ENCODE measurements at places on chromosomes 5 and 9. TPM values are rescaled to one million over a fixed set of nuclear protein-coding genes. Genes with fewer than 3 reads are reported as not detected.

- no peak for DNase-seq
These were observed 172.6 kb downstream of the RGS3 start for GRCh38 chr9:113636165-113636564.

GRCh38 chr5:127838661-127839060, 135.5 kb downstream of the CCDC192 start:
- DNase-seq = no peak

GRCh38 chr5:169025491-169025890, 275.4 kb downstream of the SLIT3 start:
- no peak for DNase-seq

DNA sequence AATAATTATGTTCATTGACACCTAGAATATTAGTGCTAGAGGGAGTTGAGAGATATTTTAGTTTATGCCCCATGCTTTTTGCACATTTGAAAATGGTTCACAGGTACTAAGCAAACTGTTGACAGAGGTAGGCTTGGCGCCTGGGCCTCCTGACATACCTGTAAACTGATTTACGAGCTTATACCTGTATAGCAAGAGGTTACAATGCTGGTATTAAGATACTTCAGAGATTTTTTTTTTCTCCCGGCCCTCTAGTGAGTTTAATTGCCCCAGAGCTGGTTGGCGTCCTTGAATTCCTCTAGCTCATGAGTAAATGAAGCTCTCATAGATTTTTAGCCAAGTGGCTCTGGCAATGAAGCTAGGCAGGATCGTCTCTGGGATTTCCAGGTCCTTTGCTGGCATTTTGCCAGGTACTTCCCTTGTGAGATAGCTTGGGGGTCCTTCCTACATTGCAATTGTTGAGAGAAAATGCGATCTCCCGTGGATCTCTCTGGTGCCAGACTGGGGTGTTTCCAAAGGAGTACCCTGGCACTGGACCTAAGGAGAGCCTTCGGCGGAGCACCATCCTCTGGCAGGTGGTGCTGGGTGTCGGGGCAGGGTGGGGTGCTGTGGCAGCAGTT, 9.0 kb downstream of the SLC36A1 start:
- DNase-seq = no peak

The FST gene
- 0.73 TPM for total RNA-seq

GRCh38 chr5:60223342-60223741, 329.8 kb upstream of the PDE4D start:
- no peak for DNase-seq

The DEPDC1B gene
- 1.4 TPM for total RNA-seq

- no peak for DNase-seq
These were observed 78.4 kb upstream of the ITGA1 start for GRCh38 chr5:52709167-52709925.

The NOXA1 gene
- 3.3 TPM for total RNA-seq

The TTC33 gene
- total RNA-seq = 11.9 TPM

GRCh38 chr9:129100383-129101169, 10.0 kb downstream of the CRAT start:
- no peak for DNase-seq

- DNase-seq = no peak
These were observed 48.6 kb downstream of the DUSP1 start for GRCh38 chr5:172722327-172722815.

The RUFY1 gene
- total RNA-seq = 122 TPM

The TRIM14 gene
- total RNA-seq = 64.6 TPM

DNA sequence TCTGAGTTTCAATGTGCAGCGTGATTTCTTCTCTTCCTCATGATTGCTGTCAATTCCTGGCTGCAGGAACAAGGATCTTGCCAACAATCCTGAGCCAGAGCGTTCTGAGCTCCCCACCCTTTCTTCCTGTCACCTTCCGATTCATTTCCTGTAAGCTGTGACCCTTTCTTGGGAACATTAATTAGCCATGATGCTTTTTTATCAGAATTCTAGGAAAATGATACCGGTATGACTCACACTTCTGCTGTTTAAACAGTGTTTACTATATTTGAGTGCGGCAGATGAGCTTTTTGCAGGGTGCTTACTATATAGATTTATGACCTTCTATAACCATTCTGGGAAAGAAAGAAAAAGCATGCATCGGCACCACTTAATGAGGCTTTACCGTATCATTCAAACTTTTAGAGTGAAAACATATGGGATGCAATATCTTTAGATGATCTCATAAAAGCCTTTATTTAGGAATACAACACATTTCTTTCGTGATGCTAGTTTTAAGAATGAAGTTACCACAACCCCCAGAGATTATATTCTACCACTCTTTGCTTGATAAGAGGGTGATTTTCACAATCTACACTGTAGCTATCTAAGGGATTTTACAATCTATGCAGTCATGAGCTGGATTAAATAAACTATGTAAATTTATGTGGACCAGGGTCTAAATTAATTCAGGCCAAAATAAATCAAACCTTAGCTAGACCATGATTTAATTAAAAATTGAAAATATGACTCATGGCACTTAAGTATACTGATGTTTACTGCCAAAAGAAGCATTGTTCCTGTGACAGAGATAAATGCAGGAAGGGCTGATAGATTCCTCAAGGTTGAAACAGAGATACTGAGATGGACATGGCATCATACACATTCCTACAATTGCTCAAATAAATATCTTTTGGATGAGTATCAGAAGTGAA, 38.0 kb upstream of the OSMR start:
- no peak for DNase-seq

DNA sequence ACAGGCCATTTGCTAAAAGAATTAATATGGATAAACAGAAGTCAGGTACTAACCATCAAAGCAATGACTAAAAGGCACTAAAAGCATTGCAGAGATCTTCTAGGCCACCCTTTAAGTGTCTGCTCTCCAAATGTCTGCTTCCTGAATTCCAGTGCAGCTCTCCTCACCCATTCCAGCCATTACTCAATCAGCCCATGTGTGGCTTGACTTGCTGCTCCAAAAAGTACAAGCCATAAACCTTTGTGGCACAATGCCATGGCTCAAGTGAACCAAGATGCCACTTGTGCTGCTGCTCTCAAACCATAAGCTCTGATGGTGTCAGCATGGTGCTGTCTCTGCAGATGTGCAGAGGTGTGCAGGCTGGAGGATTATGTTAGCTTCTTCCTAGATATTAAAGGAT, 290.2 kb upstream of the POU5F2 start:
- no peak for DNase-seq

DNA sequence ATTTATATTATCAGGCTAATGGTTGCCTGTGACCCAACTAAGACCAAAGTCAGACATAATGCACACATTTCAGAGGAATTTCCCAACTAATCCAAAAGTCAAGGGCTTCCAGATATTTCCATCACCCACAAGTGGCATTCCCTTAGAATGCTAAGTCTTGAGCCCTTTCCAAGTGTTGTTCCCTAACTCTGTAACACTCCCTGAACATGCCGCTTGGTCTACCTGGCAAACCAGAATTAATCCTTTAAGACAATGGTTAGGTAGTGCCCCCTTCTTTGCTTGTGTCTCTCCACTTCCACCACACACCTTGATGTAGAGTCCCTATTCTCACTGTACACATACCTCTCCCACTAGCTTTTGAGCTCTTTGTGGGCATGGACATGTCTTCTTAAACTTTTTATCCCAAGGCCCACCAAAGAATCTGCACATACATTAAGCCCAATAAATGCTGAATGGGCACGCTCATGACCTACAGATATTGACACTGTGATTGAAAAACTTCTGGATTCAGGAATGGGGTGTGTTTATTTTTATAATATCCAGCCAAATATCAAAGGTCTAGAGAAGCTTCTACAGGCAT, 37.8 kb upstream of the IFNE start:
- DNase-seq = no peak

DNA sequence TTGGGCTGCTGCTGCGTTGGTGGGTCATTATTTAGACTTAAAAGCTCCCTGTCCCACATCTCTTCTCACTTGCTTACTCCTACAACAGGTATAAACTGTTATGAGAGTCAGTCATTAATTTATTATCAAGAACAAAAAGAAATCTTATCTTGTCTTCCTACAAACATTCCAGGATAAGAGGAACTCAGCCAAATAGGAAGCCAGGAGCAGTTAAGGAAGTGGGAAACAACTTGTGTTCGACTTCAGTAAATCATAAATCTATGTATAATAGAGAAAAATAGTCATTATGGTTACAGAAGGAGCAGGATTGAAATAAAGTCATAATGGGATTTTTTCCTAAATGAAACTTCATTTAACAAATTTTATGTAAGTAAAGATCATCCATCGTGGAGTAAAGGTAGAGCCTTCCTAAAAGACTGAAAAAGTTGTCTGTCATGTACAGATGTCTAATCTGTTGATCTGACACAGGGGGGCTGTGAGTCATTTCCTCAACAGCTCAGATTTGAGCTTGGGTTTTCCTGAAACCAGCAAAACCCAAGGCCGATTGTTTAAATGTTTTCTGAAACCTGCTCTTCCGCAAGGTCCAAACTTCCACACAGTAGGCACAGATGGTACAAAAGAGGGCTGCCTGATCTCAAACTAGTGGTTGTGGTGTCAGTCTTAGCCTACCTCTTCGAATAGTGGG, 25.3 kb upstream of the LRRTM2 start:
- no peak for DNase-seq

The LARP1 gene
- total RNA-seq = 125 TPM

The ASB6 gene
- total RNA-seq = 28.7 TPM

DNA sequence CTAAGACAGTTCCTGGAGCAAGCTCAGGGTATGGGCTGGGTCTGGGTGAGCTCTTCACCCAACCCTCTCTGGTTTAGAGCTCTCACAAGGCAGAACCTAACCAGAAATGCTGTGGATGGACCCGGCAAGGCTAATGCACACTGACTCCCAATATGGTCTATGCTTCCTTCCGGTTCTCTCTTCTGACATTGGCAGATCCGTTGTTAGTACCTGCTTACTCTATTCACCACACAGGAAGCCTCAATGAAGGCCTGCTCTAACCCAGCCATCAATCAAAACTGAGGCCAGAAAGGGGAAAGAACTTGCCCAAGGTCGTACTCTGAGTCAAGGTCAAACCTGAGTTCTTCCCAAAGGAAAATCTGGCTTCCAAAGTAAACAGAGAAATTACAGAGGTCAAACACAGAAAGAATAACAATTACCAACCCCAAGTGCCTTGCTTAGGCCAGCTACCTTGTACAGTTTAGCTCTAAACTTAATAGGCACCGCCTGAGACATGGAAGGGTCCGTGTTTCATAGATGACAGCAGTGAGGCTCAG, 46.0 kb upstream of the AKNA start:
- no peak for DNase-seq

The EPB41L4A gene
- 0.50 TPM for total RNA-seq

The SLC2A6 gene
- 3.4 TPM for total RNA-seq

GRCh38 chr5:119630752-119631440, 1.5 kb downstream of the FAM170A start:
- no peak for DNase-seq

- no peak for DNase-seq
These were observed 121.4 kb upstream of the C6 start for GRCh38 chr5:41334758-41335157.

DNA sequence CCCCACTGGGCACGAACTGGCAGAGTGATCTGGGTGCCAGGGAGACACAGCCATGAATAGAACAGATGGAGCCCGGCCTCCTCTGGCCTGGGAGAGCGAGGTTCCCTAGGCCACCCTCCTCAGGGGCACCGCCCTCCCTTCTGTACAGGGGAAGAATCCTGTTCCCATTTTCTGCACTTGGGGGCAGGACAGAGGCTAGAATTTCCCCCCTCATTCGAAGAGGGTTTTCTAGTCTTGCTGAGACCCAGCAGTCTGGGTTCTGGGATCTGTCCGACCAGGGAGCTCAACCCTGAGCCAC, 52.7 kb downstream of the COL5A1 start:
- DNase-seq = no peak

The LMNB1 gene
- total RNA-seq = 22.2 TPM

GRCh38 chr5:100693481-100693880, 158.3 kb downstream of the FAM174A start:
- no peak for DNase-seq

The HSPB3 gene
- not detected for total RNA-seq

The TMEM215 gene
- not detected for total RNA-seq

- DNase-seq = no peak
These were observed 142.8 kb downstream of the PDZD2 start for GRCh38 chr5:31781772-31782171.

GRCh38 chr9:90142580-90142979, 500.0 kb downstream of the DIRAS2 start:
- peak; percentile 43 for DNase-seq

The LCN12 gene
- 2.6 TPM for total RNA-seq

The CA9 gene
- total RNA-seq = not detected
